ENCODE measurements at places on chromosomes 6 and 20.

- DNase-seq = no peak
These were observed 392.8 kb downstream of the ADGRB3 start for GRCh38 chr6:69027861-69028260.

- DNase-seq = peak; percentile 51
These were observed 48.9 kb downstream of the RNASET2 start for GRCh38 chr6:166907373-166907841.

DNA sequence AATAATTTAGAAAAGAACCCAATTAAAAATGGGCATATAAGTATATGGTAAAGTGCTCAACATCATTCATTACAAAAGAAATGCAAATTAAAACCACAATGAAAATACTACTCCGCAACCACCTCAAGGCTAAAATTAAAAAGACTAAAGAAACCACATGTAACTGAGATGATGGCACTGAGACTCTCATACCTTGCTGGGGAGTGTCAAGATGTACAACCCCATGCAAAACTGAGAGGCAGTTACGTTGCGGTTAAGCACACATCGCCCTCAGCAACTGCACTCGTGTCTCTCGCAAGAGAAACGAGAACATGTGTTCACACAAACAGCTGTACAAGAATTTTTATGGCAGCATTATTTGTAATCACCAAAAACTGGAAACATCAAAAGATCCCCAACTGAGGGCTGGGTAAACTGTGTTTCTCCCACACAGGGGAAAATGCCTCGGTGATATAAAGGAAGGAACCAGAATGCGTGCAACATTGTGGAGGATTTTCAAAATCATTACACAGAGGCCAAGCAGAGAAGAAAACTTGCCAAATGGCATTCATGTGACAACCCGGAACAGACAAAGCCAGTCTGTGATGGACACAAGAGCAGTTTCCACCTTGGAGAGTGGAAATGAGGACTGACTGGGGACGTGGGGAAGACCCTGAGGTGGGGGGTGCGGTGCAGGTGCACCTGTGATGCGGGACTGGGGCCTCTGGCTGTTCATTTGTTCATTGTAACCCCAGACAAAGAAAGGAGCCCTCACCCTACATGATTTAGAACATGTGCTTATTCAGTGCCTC, 144.9 kb downstream of the WDR27 start:
- DNase-seq = no peak

- DNase-seq = no peak
These were observed 1353.4 kb downstream of the GRIK2 start for GRCh38 chr6:102746941-102747340.

DNA sequence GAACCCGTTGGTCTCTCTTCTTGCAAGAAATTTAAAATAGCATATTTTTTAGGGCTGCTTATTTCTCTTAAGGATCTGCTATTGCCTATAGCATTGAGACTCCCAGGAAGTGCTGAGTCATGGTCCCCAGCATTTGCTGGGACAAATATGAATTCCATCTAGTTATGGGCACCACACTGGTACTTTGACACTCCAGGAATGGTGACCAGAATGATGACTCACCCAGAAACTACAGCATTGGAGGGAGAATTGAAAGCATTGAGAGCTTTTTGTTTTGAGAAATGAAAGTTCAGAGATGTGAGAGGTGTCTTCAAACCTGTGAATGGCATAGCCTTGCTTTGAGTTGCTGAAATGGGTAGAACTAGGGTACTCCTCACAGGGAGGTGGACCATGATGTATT, 699.7 kb downstream of the DHX35 start:
- DNase-seq = no peak

DNA sequence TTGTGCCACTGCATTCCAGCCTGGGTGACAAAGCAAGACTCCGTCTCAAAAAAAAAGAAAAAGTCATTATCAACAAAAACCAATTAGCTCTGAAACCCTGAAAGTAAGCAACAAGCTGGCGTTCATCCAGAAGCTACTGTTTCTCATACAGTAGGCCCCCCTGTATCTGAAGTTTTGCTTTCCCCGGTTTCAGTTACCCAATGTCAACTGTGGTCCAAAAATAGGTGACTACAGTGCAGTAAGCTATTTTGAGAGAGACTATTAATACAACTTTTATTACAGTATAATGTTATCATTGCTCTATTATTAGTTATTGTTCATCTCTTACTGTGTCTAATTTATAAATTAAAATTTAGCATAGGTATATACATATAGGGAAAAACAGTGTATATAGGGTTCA, 135.1 kb downstream of the KIF16B start:
- no peak for DNase-seq

GRCh38 chr20:48659858-48660257, 167.9 kb downstream of the PREX1 start:
- no peak for DNase-seq

GRCh38 chr6:153898360-153899059, 140.5 kb upstream of the OPRM1 start:
- DNase-seq = no peak

GRCh38 chr6:1336246-1336843, 24.4 kb downstream of the FOXQ1 start:
- no peak for DNase-seq

DNA sequence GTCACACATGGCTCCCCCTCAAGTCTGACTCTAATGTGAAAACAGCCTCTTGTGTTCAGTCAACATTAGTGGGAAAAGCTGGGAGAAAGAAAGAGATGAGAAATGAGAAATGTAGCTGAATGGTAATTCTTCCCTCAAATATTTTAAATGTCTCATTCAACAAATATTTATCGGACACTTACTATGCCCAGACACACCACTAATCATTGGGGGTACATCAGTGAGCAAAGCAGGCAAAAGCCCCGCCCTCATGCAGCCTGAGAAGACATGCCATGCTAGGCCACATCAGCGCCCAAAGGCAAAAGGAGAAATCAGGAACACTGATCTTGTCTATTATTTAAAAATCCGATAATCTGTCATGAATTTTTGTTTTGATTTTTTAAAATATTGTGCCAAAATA, 89.9 kb upstream of the ASF1A start:
- DNase-seq = no peak

GRCh38 chr6:5746053-5746758, 260.5 kb downstream of the NRN1 start:
- no peak for DNase-seq

GRCh38 chr20:4071178-4071693, 55.9 kb upstream of the RNF24 start:
- DNase-seq = no peak

DNA sequence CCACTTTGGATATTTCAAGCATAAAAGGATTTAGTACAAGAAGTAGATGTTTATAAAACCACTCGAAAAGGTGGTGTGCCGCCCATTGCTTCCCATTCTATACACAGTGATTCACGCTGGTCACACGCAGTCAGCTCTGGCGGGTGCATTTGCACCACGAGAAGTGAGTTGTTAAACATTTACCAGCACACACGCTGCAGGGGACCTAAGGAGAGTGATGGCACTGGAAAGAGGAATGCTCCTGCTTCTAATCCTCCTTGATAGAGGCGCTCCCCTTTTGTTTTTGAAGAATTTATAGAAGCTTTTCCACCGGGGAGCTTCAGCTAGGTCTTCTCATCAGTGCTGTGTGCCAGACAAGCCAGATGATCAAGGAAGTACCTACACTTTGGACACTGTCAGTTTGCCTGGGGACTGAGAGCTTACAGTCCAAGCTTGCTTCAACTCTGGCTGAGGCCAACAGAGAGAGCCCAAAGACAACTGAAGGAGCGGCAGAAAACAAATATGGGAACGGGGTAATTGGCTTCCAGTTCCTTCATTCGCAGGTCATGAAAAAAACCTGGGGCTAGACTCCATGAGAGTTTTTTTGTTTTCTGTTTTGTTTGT, 31.2 kb downstream of the MUC22 start:
- no peak for DNase-seq

DNA sequence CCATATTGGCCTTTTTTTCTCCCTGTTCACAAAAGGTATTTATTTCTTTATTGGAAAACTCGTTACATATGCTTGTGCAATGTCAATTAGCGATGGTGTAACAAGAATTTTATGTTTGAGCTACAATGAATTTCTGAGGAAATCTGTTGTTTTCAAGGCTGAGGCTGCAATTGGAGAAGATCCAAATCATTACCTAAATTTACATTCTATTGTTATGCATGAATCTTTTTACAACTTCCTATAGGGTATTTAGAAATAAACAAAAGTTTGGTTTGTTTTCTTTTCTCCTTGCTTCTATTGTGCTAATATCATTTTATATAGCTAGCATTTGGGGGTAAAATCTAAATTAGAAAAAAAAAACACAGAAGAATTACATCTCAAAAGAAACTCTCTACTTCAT, 34.7 kb upstream of the NKAIN2 start:
- no peak for DNase-seq

DNA sequence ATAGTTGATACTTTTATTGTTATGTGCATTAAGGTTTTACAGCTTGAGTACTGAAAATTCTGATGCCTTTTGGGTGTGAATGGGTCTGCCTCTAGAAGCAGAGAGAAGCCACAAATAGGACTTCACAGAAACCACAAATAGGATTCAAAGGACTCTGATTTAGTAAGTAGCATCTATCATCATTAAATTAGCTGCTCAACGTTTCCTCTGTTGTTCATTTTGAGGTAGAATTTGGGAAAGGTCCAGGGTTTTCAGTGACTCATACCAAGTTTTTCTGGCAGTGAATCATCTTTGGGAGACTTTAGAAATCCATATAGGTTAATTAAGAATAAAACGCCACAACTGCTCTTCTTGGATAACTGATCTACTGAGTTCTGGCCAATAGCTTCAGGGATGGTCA, 105.1 kb downstream of the PHF3 start:
- DNase-seq = no peak

- no peak for DNase-seq
These were observed 102.5 kb upstream of the EMILIN3 start for GRCh38 chr20:41468994-41469600.

GRCh38 chr20:48459722-48460395, 367.9 kb downstream of the PREX1 start:
- no peak for DNase-seq

DNA sequence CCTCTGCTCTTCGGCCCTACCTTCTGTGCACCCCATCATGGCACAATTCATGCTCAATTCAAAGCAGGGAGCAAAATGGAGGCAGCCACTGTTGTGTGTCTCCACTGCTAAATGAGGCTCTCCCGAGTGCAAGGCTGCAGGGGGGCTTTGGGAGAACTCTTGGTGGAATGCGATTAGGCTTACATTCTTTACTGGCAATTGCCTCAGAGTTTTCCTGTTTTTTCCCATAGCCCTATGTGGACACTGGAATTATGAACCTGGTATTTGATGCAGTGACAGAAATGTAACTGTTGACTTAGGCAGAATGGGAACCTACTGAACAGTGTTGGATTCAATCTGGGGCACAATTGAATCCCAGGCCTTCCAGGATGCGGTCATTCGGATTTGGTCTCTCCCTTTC, 187.9 kb upstream of the GMDS start:
- DNase-seq = no peak

GRCh38 chr20:37846573-37846972, 56.4 kb upstream of the VSTM2L start:
- no peak for DNase-seq

DNA sequence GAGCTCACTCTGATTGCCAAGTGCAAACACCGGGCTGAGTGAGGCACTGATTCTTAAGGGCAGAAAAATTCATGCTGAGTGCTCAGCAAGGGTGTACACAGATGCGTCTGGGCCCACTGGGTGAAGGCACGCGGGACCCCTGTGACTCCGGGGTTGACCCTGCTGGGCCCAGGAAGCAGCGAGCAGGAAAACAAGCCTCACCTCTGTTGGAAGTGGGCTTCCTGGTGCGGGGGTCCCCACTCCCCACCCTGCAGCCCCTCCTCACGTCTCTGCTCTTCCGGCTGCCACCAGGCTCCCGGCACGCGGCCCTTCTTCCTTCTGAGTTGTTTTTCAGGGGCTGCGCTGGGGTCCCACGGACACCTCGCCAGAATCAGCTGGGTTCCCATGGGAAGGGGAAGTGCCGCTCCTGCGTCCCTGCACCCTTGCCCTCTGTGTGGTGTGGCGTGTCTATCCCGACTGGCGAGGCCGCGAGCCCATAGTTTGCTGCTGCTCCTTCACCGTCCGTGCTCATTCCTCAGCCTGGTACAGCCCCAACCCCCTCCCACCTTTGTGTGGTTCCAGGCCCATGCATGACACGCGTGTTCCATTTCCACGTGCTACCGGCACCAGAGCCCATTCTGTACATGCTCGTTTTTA, 80.6 kb upstream of the BHLHE23 start:
- no peak for DNase-seq

GRCh38 chr20:32040142-32040953, 11.7 kb upstream of the HCK start:
- no peak for DNase-seq

DNA sequence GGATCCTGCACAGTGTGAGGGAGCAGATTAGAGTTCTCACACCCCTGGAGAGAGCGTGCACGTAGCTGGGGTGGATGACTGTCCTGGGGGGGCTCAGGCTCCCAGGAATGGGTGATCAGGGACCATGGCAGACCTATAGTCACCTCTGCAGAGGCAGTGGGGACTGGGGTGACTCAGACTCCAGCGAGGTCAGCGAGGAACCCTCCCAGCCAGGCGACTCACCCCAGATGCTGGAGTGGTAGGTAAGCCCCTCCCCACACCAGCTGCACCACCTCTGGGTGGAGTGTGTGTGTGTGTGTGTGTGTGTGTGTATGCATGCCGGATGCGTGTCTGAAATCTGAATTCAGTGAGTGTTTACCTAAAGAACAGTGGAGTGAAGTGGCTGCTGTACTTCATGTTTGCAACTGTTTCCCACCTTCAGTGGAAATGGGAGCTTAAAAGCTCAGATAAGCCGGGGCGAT, 17.4 kb upstream of the GTSF1L start:
- DNase-seq = no peak

All from right atrium auricular region (tissue), 2 donors.